ENCODE measurements at places on chromosomes 12 and 14.

- no peak for DNase-seq
These were observed 40.3 kb downstream of the PEX5 start for GRCh38 chr12:7229741-7230140.

DNA sequence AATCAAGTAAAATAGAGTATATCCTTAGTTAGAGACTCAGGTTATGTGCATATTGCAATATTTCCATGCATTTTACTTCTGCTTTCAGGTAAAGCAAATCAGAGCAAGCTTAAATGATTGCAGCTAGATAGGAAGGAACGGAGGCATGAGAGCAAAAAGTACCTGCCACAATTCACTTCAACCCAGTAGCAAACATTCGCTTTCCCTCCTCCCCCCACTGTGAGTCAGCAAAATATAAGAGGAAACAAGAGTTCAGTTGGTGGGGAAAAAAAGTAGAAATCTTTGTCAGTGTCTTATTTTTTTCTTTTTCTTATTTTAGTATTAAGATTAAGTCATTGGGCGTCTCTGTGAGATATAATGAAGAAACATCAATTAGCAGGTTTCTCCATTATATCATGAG lies 475.4 kb downstream of the NPAS3 start:
- DNase-seq = no peak

- DNase-seq = no peak
These were observed 5.5 kb upstream of the GAS2L3 start for GRCh38 chr12:100567945-100568344.

DNA sequence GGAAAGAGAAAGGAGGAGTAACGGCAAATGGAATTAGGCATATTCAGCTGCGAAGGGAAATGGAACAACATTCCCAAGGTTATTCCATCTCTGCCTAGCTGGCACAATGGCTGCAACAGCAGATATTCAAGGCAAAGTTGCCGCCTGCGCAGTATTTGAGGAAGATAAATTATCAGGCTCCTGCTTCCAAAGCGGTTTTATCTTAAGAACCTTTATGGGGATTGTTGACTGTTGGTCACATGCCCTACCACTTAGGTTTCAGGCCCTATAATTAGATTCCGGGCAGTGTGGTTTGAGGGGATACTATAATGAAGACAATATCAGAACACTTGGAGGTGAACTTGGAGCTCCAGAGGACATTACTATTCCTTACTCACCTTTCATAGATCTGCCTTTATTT lies 99.7 kb downstream of the FGD4 start:
- DNase-seq = no peak

DNA sequence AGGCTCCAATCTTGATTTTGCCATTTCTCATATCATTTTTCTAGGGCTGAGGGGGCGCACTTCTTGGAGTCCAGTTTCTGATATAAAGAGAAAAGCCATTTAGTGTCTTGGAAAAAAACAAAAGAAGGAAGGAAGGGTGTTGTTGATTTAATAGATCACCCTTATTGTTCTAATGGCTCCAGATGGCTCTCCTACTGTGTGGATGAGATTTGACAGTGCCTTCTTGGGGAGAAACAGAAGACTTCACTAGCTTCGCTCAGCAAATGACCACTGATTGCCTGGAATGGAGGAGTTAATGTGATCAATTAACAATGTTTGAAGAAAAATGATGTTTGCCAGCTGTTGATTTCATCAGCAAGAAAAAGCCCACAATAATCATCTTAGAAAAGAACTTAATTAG lies 216.2 kb downstream of the APAF1 start:
- no peak for DNase-seq

DNA sequence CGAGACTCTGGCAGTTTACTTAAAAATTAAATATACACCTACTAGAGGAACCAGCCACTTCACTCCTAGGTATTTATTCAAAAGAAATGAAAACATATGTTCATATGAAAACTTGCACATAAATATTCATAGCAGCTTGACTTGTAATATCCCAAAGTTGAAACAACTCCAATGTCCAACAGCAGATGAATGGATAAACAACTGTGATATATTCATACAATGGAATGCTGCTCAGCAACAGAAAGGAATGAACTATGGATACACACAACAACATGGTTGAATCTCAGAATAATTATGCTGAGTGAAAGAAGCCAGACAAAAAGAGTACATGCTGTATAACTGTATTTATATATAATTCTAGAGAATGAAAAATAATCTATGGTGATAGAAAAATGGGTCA lies 53.4 kb upstream of the DACT1 start:
- DNase-seq = no peak

DNA sequence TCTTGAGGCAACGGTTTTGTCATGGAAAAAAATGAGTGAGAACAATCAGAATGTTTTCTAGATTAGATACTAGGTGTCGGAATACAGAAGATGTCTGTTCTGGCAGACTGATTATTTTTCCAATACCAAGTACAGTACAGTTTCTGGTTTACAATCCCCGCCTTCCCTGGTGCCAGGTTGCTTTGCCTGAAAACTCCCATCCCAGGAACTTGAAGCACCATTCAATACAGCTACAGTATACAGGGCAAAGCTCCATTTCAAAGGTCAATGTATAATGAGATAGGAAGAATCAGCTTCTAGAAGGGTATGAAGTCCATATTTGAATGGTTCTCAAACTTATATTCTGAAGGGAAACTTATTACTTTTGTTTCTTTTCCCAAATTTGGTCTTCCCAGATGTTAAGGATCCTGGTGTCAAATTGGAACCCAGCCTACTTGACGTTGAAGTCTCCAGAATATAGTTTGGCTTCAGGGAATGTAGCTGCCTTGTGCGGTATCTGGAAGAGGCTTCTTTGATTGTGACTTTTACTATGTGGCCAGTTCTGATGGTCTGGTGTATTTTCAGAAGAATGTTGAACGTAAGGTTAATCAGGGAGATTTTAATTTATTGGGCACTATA lies 238.0 kb upstream of the ATP2B1 start:
- DNase-seq = no peak

DNA sequence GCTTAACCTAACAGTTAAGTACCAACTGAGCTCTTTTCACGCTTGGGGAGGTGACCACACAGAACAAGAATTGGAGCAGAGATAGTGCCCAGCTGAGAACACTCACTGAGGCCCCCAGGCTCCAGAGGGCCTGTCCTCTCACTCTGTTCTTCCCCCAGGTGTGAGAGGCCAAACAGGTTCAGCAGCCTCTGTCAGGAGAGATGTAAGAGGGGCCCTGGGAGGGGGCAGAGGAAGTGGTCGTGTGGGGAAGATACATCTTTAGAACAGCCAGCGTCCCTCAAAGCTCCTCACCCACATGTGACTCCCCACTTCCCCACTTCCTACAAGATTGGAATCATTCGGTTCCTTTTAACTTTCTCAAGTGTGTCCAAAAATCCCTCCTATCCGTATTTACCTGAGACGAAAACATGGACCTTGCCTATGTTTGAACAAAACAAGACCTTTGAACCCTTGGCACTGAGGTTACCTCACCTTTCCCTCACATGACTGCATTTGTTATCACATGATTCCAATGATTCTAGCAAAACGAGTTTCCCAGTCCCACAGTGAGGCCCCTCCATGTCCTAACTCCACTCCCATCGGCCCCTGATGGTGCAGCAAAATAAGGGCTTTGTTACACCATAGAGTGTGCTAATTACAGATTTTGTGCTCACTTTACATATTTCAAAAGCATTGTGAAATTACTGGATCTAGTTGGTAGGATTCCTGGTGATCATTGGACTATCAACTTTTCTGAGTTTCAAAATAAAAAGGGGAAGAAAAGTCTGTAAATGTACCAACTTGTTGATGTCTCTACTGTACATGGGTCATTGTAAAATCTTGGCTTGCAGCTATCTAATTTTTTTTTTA lies 40.0 kb upstream of the PAPOLA start:
- no peak for DNase-seq

- DNase-seq = no peak
These were observed 1139.1 kb upstream of the TMEM132C start for GRCh38 chr12:127127897-127128296.

DNA sequence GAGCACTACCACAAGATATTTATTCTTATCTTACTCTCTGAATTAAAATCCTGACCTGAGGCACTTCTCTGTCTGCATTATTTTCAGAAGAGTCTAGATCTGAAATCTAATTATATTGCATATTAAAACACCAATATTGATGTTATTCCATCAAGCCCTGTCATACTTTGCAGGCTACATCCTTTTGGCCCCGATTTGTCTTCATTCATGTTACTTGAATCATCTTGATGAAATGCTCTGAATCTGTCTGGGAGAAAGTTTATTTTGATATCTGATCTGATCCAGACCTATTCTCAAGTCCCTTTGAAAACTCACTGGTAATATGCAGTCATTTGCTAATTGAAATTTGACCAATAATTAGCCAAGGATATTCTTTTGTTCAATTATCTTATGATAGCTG lies 79.9 kb downstream of the BBS10 start:
- no peak for DNase-seq

- DNase-seq = no peak
These were observed 9.3 kb downstream of the KRAS start for GRCh38 chr12:25241167-25242020.

GRCh38 chr12:82089369-82090121 lies 268.6 kb downstream of the CCDC59 start:
- no peak for DNase-seq

DNA sequence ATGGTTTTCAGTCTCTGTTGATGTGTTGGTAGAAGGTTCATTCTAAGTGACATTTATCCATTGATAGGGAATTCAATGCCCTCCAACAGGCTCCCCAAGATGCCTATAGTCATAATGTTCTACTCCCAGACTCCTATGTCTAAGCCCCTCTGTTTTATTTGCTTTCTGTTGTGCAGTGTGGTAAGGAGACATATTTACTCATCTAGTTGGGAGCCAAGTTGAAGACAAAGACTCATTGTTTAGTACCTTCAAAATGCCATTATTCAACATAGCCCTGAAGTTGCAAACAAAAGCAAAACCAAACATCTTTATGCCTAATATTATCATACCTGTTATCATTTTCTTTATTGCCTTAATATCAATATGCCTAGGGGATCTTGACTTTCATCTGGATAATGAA lies 302.1 kb downstream of the RMST start:
- DNase-seq = no peak

GRCh38 chr14:28754209-28754985 lies 12.2 kb upstream of the FOXG1 start:
- DNase-seq = no peak
